ENCODE measurements at places on chromosomes 4 and X.
A peak's percentile ranks its signal among the peaks of the same experiment; 100 is the strongest.

GRCh38 chr4:26141911-26142638 lies 178.7 kb upstream of the RBPJ start:
- DNase-seq, result peak; percentile 42

- no peak for DNase-seq
These were observed 252.9 kb upstream of the CXXC4 start for GRCh38 chr4:104747635-104748034.

- DNase-seq, result peak; percentile 67
These were observed 31.7 kb downstream of the COQ2 start for GRCh38 chr4:83252782-83253405.

- DNase-seq, result no peak
These were observed 1521.7 kb downstream of the RPA4 start for GRCh38 chrX:98405376-98405775.

GRCh38 chrX:147376601-147377422 lies 534.9 kb upstream of the FMR1 start:
- DNase-seq, result no peak

GRCh38 chr4:158006990-158007389 lies 165.8 kb downstream of the GASK1B start:
- DNase-seq, result peak; percentile 92

DNA sequence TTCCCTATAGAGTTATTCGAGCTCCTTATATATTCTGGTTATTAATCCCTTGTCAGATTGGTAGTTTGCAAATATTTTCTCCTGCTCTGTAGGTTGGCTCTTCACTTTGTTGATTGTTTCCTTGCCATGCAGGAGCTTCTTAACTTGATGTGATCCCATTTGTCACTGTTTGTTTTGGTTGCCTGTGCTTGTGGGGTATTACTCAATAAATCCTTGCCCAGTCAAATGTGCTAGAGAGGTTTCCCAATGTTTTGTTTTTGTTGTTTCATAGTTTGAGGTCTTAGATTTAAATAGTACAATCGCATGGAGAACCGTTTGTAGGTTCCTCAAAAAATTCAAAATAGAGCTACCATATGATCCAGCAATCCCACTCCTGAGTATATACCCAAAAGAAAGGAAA lies 2.3 kb upstream of the SYTL5 start:
- DNase-seq, result no peak

- DNase-seq, result no peak
These were observed 22.2 kb downstream of the CENPC start for GRCh38 chr4:67522851-67523671.

- no peak for DNase-seq
These were observed 1.3 kb upstream of the BCORL1 start for GRCh38 chrX:129981200-129981553.

- DNase-seq, result no peak
These were observed 234.2 kb upstream of the TET2 start for GRCh38 chr4:104912518-104912917.

DNA sequence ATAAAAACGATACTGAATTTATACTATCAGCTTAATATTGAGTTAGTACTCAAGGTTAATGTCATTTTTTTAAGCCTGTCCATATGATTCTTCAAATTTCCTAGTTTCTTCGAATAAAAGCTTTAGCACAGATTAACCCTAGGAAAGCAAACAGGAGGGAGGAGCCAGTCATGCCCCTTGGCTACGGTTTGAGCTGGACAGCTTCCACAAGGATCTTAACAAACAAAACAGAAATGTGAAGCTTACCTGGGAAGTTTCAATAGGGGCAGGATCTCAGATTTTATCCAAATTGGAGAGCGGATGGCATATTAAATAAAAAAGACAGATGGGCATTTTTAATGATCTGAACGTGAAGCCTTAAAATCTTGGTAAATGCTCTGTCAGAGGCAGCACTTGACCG lies 2.3 kb downstream of the NWD2 start:
- DNase-seq, result no peak

DNA sequence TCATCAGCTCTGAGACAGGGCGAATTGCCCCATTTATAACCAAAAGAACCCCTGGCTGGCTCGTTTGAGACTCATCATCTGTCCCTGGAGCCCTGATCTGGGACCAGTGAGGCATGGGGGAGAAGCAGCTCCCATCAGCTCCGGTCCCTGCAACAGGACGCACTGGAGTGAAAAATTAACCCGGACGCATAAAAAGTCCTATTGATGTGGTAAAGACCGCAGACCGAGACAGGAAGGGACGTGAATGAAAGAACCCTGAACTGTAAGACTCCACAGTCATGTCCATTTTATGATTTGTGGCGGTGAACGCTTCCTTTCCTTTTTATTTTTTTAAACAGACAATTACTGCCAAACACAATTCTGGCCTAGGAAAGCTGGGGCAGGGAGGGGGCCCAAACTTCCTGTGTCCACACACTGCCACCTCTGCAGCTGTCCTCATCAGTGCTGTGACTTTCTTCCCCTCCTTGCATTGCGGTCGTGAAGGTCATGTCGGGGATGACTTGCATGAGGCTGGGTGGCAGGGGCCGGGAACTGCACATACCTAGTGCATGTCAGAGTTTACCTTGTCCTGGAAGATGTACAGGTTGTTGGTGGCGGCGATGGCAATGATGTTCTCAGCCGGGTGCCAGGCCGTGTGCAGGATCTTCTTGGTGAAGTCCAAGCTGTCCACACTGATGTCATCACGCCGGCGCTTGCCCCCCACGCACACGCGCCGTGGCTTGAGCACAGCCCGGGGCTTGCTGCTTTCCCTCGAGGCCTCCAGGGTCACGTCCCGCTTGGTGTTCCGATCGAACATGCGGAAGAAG lies 53.3 kb downstream of the WFS1 start:
- no peak for DNase-seq

DNA sequence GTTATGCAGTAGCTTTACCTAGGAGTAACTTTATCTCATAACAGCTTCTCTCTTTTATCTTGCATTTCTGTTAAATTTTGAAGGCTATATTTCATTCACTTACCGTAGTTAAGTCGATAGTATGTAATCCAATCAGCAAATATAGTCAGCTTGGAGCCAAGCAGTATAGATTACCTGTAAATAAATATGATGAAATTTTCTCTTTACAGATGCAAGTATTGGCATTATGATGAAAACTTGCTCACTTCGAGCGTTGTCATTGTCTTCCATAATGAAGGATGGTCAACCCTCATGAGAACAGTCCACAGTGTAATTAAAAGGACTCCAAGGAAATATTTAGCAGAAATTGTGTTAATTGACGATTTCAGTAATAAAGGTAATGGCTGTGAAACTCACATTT lies 42.3 kb downstream of the HMGB2 start:
- DNase-seq, result no peak

- peak; percentile 40 for DNase-seq
These were observed 130.0 kb upstream of the MAOA start for GRCh38 chrX:43525901-43526610.

DNA sequence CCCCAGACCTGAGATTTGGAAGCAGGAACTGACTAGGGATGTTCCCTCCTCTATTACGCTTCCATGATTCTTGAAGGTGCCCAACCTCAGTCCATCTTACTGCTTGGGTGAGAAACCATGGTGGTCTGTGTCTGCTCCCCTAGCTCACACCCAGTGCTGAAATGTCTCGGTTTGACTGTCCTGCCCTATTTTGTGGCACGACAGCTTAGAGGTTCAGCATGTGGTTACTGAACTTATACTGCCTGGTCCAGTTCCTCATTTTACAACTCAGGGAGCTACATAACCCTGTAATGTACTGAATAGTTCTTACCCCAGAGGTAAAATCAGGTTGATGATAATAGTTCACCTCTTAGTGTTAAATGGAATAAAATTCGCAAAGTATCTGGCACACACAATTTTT lies 203.1 kb downstream of the RBM46 start:
- DNase-seq, result no peak

- DNase-seq, result no peak
These were observed 111.4 kb downstream of the MAD2L1 start for GRCh38 chr4:119955256-119955655.

DNA sequence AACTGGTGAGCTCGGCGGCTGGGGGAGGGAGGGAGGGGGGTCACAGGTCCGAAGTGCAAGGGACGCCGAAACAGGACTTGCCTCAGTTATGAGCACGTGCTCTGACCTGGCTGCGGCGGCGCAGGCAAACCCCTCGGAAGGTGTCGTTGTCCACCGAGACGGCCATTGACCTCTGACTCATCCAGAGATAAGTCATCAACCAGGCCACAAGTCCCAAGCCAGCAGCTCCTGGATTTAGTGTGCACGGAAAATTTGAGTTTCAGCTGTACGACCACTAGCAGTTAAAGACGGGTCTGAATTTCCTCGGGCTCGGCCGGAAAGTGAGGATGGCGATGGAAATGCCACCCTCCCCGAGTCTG lies 674 bp downstream of the SH3D19 start:
- no peak for DNase-seq

DNA sequence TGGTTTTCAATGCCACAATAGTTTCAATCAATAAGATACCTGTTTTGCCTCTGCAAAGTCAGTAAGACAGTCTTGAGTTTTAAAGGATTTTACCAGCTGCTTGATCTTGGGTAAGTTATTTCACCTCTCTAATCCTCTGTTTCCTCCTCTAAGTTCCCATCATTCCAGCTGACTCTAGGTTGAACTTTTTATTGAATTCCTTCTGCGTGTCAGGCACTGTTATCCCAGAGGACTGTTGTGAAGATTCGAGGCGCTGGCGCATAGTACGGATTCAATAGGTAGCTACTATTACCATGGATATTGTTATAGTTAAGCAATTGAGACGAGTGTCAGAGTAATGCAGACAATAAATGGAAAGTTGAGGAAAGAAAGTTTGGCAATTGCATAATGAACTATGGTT lies 179.4 kb downstream of the BANK1 start:
- DNase-seq, result no peak

GRCh38 chr4:22268350-22269025 lies 247.4 kb downstream of the ADGRA3 start:
- no peak for DNase-seq

DNA sequence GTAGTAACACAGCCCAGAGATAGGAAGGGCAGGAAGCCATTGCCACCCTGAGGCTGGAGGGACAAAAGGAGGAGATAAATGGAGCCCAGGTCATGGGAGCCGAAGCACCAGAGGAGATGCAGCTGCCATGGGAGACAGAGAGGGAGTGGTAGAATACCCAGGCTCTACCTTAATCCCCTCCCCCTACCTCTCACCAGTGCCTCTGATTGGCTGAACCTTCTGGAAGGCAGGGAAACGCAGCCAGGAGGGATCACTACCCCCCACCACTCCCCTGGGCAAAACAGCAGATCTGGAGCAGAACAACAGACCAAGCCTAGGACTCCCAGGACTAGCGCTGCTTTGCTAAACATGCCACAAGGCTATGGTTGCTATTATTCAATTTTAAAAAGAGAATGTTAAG lies 114.2 kb downstream of the ZNF827 start:
- no peak for DNase-seq

DNA sequence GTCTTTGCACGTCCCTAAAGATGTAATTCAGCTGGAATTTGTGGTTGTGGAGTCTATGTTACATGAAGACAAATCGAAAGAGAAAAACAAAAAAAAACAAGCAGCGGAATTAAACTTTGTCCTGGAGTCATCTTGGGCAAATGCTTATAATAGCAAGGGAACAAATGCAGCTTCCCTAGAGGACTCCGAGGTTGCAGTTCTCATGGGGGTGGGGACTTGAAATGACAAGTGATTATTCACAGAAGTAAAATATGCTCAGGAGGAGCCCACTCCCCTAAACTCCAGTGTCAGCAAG lies 362.4 kb downstream of the ARHGAP24 start:
- no peak for DNase-seq

DNA sequence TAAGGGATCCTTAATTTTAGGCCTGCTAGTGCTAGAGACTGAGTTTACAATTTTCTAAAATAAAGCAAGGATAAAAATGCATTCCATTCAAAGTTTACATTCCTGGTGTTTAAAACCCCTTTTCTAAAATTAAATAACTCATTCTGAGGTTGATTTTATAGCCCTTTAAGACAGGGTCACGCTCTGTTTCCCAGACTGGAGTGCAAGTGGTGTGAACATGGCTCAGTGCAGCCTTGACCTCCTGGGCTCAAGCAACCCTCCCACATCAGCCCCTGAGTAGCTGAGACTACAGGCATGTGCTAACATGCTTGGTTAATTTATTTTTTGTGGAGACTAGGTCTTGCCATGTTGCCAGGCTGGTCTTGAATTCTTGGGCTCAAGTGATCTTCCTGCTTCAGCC lies 6.8 kb upstream of the CDKL2 start:
- DNase-seq, result no peak

GRCh38 chrX:82412858-82413257 lies 1095.2 kb upstream of the POU3F4 start:
- DNase-seq, result no peak

DNA sequence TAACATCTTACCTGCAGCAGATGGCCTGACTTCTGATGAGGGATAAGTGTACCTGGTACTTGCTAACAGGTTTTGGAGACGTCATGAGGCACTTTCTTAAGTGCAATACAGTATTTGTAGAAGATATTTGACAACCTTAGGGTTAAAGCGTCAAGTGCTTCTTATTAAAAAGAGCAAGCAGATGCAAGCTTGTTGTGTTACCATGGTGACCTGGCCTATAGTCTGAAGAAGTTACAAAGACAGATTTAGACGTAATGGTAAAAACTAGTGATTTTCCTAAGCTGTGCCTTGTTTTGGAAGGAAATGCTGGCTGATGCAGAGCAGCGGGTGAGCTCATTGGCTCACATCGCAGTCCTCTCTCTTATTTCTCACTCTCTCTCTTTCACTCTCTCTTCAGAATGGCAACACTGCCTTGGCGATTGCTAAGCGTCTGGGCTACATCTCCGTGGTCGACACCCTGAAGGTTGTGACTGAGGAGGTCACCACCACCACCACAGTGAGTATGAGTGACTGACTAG lies 243.6 kb downstream of the ANK2 start:
- DNase-seq, result no peak

- DNase-seq, result peak; percentile 63
These were observed 18.3 kb downstream of the ALPK1 start for GRCh38 chr4:112315446-112315845.

DNA sequence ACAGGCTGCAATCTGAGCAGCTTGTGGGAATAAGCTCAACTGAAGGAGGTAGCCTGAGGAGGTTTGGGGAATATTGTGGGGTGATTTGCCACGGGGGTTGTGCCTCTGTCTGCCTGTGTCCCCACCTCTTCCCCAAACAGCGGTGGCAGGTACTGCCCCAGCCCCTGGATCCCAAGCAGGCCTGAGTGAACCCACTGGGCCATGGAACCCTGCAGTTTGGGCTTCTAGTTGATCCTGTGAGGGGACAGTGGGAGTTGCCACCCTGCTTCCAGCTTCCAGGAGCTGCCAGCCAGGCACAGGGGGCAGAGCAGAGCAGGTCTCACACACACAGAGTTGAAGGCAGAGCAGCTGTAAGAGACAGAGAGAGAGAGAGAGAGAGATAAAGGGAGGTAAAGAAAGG lies 97.4 kb downstream of the PJA1 start:
- DNase-seq, result no peak

GRCh38 chr4:64903986-64904385 lies 494.7 kb upstream of the TECRL start:
- no peak for DNase-seq

All from CD14-positive monocyte (primary cell).